ENCODE measurements at places on chromosomes 1 and 21. TPM values are rescaled to one million over a fixed set of nuclear protein-coding genes. Genes with fewer than 3 reads are reported as not detected.

ZNF670 gene
- 0.49 TPM for total RNA-seq

DNA sequence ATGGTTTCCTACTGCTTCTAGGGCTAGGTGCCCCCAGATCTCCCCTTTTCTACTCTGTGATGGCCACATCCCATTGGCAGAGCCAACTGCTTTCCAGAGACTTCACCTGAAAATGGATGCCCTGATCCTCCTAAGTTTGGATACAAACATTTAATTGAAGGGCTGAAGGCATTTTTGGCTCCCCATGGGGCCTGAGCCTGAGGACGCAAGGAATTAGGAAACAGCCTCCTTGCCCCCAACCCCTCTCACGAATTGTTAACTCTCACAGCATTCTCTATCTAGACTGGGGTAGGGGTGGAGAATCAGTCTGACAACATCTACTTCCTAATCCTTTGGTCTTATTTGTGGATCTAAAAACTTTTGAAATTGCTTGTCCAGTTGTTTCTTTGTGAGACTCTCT is 108.5 kb upstream of the KCNK2 start:
- no peak for DNase-seq

LIPI gene
- not detected for total RNA-seq

DNA sequence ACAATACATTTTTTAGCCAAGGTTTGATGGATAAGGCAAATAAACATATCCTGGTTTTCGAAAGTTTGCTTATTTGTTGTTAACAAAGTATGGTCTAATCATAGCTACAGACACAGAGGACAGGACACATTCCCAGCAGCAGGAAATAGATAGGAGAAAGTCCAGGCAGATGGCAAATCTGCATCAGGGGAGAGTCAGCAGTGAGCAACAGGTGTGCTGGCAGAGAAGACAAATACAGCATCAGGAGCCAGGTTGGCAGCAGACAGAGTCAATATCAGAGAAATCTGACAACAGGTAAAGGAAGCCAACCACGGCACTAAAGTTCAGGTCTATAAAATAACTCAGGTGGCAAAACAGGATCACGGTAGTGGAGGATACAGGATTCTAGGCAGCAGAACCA is 210.7 kb upstream of the PTBP2 start:
- DNase-seq, result no peak

TMEM54 gene
- total RNA-seq, result 5.7 TPM

- DNase-seq, result no peak
Observed at GRCh38 chr1:1422465-1423244, 1.6 kb upstream of the ANKRD65 start.

GRCh38 chr1:154960446-154961136 is 991 bp downstream of the PYGO2 start:
- no peak for DNase-seq

DNA sequence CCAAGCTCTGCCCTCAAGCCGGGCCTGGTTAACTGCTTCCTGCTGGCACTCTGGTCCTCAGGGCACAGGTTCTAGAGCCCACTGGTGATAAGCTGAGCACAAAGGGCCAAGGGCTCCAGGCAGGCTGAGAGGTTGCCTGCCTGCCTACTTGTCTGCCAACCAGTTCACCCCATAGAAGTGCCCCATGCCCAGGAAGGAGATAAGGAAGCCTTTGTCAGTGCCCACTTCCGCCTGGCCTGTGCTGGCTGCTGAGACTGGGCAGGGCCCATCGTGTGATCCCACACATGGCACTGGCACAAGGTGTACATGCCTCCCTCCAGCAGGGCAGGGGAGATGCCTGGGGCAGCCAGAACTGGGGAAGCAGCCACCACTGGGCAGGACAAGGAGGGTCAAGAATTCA is 24.1 kb downstream of the SLC9A1 start:
- peak; percentile 28 for DNase-seq

DNA sequence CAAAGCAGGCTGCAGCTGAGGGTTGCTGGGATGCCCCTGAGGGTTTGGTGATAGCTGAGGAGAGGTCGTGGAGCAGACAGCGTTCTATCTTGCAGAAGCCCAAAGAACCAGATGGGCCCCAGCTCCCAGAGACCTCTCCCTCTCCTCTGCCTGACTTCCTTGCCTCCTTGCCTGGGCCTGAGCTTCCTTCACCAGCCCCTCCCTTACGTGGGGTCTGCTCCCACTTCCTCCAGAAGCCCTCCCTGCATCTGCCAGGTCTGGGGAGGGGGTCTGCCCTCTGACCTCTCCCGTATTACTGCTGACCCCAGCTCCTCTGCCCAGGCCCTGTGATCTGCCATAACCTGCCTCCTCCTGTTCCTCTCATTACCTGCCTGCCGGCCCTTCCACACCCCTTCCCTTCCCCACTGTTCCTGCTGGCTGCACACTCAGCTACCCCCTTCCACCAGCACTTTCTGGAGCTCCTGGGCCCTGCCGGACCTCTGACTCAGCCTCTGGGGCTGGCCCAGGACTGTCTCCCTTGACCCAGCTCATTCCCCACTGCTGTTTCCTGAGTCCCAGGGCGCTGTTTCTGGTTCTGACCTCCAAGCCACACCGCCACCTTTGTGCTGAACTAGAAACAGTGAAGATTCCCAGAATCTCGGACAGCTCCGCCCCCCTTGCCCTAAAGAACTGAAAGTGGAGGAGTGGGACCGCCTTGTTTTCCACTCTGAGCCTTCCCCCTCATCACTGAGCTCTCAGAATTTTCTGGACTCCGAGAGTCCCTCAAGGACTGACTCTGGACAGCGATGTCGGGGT is 237.7 kb upstream of the C1orf174 start:
- no peak for DNase-seq

DNA sequence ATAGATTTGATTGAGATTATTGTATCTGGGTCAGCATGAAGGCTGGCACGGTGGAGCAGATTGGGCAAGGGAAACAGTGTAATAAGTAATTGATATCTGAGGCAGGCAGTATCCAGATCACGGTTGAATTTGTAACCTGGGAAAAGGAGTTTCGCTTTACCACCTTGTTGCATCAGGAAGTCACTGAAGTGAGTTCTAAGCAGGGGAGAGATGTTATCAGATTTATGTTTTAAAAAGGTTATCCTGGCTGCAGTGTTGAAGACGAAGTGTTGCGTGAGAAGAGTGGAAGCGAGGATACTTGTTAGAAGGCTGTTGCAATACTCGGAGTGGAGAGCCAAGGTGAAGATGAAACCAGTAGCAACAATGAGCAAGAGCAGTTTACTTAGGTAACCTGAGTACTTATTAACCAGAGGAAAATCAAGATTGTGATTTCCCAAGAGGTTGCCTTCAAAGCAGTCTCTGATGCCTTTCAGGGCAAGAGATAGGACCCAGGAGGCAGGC is 77.8 kb downstream of the LHX9 start:
- DNase-seq, result no peak

DNA sequence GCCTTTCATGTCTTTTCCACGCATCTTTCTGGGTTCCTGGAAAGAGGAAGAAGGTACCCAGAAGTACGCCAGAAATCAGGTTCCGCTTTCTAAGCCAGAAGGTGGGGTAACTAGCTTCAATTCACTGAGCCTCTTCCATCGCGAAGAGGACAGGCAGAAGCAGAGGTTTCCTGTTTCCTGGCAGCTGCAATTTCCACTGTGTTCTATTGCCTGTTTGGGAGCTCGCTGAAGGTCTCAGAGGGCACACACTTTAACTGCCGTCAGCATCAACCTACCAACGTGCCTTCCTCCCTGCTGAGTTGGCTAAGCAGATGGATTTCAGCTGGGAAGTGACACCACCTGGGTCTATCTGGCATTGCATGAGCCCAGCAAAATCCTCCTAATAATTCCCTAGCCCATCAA is 10.0 kb downstream of the NCF2 start:
- peak; percentile 36 for DNase-seq

DNA sequence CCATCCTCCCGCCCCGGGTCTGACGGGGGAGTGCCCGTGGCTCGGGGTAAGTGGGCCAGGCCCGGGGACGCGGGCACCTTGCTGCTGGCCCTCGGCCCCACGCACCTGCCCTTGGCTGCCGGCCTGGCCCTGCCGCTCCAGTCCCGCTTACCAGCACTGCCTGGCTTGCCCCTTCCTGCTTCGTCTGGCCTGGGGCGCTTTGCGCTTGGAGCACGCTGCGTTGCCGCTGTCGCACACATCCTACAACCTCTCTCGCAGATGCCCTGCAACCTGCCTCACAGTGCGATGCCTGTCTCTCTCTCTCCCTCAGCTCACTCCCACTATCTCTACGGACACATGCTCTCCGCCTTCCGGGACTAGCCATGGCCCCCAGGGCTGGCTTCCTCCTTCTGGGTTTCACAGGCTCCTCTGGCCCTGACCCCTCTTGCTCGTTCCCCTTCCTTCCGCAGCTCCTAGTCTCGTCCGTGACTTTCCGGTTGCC is 9.7 kb downstream of the MYOG start:
- no peak for DNase-seq

GRCh38 chr1:19398309-19398760 is 86.2 kb downstream of the SLC66A1 start:
- DNase-seq, result no peak

GRCh38 chr1:116537898-116538297 is 32.9 kb downstream of the CD58 start:
- DNase-seq, result no peak

DNA sequence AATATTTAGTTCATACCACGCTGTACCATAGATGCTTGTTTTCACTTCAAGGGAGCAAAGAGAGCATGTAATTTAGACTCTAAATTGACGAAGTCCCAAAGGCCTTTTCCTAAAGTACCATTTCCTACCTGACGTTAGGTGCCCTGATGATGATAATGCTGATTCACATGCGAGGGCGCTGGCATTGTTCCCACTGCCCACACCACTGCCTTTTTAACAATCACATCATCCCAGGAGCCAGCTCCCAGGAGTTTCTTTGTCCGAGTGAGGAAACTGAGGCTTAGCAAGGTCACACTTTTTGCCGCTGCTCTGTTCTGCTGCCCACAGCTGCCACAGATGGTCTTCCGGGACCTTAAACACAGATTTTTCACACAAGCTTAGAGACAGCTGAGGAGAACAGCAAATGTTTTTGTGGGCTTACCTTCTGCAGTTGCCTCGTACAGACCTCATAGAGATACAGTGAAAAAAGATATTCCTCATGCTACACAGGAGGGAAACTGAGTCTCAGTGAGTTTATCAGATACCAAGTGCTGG is 69.4 kb downstream of the EVA1C start:
- DNase-seq, result no peak

DNA sequence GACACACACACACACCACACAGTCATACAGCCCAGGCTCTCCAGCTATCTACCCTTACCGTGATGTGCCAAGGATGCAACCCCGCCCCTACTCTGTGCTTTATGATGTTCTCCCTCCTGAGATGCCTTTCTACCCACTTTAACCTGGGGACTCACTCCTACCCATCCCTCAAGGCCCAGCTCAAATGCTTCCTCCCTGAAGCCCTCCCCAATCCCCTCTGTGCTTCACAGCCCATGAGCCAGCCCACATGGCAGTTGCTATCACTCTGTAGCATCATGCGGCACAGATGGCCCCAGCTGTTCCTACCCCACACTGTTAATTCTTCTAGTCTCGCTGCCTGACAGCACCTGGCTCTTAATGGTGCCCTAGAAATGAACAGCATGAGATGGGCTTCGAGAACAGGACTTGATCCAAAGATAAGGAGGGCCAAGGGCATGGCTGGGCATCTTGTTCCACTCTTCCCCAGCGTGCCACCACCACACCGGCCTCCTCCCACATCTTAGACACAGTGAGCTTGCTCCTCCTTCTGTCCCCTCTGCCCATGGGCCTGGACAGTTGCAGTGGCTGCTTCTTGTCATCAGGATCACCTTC is 109.8 kb downstream of the GLIS1 start:
- DNase-seq, result no peak

PODN gene
- total RNA-seq, result 10.6 TPM

DNA sequence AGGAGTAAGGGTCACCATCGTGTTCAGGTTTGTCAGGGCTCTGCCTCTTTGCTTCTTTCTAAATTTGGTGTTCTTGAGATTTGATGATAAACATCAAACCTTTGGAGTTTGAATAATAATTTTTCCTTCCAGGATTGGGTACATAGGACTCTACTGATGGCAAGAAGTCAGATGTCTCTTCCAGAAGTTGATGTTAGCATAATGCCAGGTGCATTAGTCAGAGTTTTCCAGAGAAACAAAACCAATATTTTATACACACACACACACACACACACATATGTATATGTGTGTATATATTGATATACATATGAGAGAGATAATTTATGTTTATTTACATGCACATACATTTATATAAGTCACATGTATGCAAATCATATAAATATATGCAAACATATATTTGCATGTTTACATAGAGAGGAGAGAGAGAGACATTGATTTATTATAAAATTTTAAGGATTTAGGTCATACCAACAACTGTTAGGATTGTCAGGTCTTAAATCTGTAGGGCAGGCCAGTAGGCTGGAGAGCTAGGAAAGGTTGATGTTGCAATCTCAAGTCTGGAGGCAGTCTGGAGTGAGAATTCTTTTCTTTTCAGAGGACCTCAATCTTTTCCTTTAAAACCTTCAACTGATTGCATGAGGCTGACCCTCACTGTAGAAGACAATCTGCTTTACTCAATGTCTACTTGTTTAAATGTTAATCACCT is 199.2 kb downstream of the HLX start:
- DNase-seq, result no peak

CLDN19 gene
- total RNA-seq, result not detected

- DNase-seq, result no peak
Observed at GRCh38 chr1:20095564-20096434, 23.5 kb downstream of the PLA2G2D start.

DNA sequence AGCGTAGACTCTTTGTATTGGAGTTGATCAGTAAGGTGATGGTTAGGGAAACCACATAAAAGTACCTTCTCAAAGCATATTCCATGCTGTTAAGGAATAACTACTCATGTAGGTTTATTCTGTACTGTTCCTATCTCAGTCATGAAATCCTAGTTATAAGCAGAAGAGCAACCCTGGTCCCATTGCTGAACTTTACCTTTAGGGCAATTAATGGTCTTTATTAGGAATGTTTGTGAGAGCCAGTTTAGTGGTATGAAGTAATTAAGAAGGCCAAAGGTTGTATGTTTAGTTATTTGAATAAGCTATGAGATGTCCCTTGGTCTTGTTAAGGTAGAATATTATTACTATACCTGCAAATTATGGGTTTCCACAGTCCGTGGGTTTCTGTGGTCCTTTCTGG is 44.0 kb downstream of the ACP6 start:
- DNase-seq, result no peak

SETDB1 gene
- total RNA-seq, result 13.7 TPM

FAM131C gene
- not detected for total RNA-seq

DNA sequence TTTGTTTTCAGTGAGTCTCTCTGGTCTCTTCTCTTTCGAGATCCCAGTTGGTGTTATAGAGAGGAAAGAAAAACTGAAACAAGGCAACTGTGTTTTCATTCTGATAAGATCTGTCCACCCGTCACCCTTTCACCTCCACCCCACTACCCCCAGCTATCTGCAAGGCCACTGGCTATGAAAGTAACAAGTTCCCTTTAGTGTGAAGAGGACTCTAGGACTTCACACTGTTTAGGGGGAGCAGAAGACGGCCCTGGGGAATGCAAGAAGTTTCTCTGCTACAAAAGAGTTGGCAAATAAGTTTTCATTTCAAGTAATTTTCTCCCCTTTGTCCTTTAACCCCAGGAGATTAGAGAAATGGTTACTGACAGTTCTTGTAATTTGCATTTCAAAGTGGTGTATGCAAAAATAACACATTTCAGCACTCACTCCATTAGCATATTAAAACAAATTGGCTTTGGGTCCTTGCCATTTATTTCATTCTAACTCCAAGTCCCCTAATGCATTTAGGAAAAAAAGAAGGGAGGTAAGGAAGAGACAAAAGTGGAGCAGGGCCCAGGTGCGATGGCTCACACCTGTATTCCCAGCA is 79.6 kb upstream of the PPM1J start:
- no peak for DNase-seq
